ENCODE measurements at places on chromosomes 5 and 9.

GRCh38 chr5:50968356-50969149, 302.1 kb downstream of the PARP8 start:
- DNase-seq: peak; percentile 34

DNA sequence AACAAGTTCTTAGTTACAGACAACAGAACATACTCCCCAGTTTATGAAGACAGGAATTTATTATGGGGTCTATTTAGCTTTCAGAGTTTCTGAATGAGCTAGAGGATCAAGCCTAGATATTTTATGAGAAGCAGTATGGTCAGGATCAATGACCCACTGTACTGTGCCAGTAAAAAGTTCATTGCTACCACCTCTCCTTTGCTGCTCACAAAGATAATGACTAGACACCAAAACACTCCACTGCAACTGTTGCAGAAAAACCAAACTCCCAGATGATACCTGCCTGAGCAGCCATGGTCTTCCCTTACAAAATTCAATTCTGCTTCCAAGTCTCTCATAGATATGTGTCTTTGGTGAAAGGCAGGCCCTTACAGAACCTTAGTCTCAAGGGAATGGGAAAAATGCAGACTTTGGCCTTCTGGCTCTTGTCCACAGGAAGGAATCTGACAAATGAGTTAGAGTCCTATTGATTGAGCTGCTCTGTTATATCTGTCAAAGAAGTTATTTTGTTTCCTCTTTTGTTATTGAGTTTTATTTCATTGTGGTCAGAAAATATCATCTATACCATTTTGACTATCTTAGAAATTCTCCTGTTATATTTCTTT, 74.7 kb upstream of the RASGRF2 start:
- DNase-seq: no peak

- DNase-seq: no peak
Measured at GRCh38 chr5:141742866-141743851, 61.1 kb upstream of the ARAP3 start.

GRCh38 chr5:145509336-145510136, 325.6 kb downstream of the PRELID2 start:
- no peak for DNase-seq

GRCh38 chr5:74540622-74541021, 99.9 kb downstream of the ENC1 start:
- DNase-seq: no peak

DNA sequence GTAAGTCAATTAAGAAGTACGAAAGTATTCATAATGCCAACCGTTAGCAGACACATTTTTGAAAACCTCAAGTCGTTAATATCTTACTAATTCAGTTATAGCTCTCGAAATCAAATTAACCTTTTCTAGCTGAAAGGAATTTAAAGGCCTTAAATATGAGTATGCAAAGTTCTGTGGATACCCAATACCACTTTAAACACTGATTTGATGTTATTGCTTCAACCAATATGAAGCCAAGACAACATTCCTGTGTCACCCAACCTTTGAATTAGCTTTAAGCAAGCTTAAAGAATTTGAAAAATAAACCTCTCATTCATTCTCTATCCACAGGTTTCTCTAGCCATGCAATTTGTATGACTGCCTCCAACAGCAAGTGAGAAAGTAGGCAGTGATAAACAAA, 204.5 kb downstream of the MCTP1 start:
- no peak for DNase-seq

GRCh38 chr9:116099821-116100220, 53.8 kb upstream of the PAPPA start:
- DNase-seq: no peak

- DNase-seq: no peak
Measured at GRCh38 chr5:148474025-148474511, 90.3 kb downstream of the FBXO38 start.

GRCh38 chr5:62718324-62718723, 139.7 kb downstream of the LRRC70 start:
- DNase-seq: no peak

GRCh38 chr9:121813519-121814210, 162.2 kb downstream of the DAB2IP start:
- no peak for DNase-seq

- DNase-seq: no peak
Measured at GRCh38 chr5:180140571-180140970, 68.4 kb downstream of the RASGEF1C start.

DNA sequence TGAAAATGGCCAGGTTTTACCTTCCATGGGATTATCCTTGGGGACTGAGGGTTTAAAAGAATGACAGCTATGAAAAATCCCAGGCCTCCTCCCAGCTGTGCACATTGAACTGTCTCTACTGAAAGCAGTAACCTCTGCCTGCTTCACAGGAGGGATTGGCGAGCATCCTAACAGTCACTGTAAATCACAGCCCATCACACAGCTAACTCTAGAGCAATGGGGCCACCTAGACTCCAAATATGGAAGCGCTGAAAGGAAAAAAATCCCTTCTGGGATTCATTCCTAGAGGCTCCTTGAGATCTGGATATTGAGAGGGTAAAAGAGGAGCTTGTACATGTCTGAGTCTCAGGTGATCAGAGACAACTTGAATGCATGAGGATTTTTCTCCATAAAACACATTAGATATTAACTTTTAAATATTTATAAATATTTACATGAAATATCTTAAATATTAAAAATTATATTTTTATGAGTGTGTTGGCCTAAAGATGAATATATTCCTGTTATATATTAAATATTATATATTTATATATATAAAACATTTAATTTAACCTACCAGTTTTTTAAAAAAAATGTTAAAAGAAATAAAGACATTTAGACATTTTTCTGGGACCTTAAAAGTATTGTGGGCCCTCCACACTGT, 133.8 kb upstream of the SLC24A2 start:
- DNase-seq: no peak

DNA sequence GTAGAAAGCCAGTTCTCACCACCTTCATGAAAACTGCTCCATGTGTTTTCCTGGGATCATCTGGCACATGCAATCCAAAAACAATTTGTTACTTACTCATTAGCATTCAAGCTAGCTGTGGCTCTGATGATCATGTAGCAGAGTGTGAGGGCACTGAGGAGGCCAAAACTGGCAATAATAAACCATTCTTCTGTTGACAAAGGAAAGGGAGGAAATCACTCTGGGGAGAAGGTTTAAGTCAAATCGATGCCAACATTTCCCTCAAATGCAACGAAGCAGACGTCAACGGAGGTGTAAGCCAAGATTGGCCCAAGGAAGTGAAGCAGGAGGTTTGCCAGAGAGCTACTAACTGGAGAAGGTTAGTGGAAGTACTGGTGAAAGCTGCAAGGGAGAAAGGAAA, 55.7 kb upstream of the TBC1D9B start:
- DNase-seq: no peak

GRCh38 chr5:176754376-176754973, 55.9 kb upstream of the UNC5A start:
- DNase-seq: no peak

- no peak for DNase-seq
Measured at GRCh38 chr5:102996011-102996575, 123.8 kb downstream of the GIN1 start.

DNA sequence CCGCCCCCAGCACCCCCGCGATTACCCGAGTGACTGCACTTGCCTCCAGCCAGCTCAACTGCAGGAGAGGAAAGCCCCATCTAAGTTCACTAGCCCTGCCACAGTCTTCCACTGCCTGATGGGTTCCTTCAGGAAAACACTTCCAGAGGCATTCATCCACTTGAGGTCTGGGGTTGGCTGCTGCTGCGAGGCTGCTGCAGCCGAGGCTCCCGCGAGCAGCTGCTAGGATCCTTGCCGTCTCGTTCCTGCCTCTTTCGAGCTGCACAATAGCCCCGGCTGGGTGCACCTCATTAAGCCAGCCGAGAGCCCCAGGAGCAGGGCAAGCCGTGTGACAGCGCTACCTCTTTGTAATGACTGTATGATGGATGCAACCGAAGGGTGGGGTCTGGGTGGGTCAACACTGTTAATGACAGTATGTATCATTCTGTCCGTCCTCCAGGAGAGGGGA, 24.2 kb upstream of the ELAVL2 start:
- peak; percentile 48 for DNase-seq
